Stimulated activated CD8-positive, alpha-beta memory T cell treated with anti-CD3 and anti-CD28 coated beads, Interleukin-4, amount 100 ng/mL, for 1 hour (primary cell): ENCODE measurements at places on chromosomes 4 and X.

- DNase-seq = no peak
Observed at GRCh38 chr4:44983083-44983482, 256.7 kb upstream of the GNPDA2 start.

- DNase-seq = no peak
Observed at GRCh38 chrX:50606300-50606950, 135.8 kb upstream of the DGKK start.

- DNase-seq = no peak
Observed at GRCh38 chr4:4989083-4989622, 30.1 kb downstream of the CYTL1 start.

DNA sequence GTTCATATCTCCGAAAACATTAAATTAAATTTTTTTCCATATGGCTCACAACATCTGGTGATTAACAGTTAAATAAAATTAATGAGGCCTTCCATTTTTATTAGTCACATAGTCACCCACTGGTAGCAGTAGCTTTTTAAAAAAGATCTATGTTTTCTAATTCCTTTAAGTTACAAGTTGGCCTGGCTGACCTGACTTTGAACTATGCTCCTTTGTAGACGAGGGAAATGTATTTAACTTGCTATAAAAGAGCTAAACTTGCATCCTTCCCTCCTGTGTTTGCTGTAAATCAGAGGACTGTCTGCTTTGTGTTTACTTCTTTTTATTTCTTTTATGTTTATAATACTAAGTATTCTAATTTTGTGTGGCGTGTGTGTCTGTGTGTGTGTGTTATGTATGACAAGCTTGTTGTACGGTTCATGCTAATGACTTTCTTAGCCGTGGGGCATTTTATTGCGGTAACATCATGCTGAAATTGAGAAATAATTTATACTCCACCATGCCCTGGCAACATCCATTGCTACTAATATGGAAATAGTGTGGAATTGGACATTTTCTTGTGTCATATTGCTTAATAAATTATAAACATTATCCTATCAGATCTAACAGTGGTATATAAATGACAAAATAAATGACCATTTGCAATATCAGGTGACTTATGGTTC lies 241.7 kb downstream of the SNCA start:
- DNase-seq = no peak

DNA sequence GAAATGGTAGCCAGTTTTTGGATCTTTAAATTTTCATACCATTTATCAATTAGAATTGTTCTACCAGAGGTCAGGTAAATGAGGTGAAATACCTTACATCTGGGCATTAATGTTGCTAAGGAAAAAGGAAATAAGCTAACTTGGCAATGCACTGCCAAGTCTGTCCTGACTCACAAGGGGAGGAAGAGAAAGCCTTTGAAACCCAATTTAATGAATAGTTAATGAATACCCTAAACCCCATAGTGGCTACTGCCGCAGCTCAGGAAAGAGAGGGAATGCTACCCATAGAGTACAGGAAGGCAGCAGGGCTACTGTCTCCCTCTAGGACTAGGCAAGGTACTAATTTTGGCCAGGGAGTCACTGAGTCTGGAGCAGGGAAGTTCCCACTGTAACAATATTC lies 16.8 kb upstream of the DHX15 start:
- DNase-seq = no peak

DNA sequence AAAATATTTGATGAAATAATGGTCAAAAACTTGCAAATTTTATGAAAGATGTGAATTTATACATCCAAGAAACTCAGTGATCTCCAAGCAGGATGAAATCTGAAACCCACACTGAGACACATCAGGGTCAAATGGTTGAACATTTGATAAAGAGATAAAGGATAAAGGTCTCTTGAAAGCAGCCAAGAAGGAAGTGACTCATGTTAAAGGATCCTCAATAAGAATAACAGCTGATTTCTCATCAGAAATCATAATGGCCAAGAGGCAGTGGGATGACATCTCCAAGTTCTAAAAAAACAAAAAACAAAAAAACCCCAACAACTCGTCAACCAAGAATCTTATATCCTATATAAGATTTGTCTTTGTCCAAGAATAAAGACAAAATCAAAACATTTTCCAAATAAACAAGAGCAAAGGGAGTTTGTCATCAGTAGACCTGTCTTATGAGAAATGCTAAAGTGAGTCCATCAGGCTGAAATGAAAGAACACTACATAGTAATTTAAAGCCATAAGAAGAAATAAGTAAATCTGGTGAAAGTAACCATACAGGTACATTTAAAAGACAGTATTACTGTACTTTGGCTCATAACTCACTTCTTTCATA lies 121.7 kb downstream of the PDS5A start:
- no peak for DNase-seq

DNA sequence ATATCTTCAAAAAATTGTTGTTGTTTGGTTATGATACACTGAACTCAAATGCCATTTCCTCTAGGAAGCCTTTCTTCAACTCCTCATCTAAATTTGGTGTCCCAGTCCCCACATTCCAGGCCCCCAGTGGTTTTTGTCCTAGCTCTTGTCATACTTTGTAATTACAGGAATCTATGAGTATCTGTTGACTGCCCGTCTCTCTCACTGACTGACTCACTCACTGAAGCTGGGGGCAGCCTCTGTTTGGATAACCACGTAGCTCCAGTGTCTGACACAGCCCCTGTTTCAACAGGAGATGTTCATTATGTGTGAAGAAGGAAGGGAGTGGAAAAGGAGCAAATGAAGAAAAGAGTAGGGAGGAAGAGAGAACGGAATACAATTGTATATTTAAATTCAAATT lies 284.1 kb upstream of the TENM3 start:
- DNase-seq = no peak

GRCh38 chr4:118936406-118936805 lies 47.8 kb downstream of the SYNPO2 start:
- no peak for DNase-seq

GRCh38 chr4:152488246-152488645 lies 47.6 kb downstream of the FBXW7 start:
- no peak for DNase-seq

GRCh38 chr4:121096629-121097028 lies 24.3 kb upstream of the NDNF start:
- DNase-seq = no peak

DNA sequence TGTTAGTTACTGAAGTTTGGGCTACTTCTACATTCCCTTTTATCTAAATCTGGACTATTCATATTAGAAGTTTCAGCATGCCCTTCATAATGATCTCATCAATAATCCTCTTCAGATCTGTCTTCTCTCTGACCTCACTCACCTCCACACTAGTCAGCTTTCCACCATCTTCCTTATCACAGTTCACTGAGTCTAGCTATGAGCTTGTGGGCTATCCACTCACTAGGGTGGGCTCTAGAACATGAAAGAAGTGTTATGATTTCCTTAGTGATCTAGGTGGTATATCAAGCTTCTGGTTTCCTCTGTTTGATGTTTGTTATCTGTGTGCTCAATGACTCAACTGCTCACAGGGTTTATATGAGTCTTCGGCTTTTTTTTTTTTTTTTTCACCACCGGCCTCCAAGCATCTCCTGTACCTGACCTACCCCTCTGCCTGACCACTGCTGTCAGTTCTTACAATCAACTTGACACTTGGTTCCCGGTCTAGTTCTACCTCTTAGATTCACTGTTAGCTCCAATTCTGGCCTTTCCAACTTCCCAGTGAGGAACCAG lies 103.1 kb downstream of the PAPSS1 start:
- no peak for DNase-seq

GRCh38 chr4:98260047-98260578 lies 1.1 kb upstream of the RAP1GDS1 start:
- peak; percentile 3 for DNase-seq

GRCh38 chr4:55173580-55173979 lies 48.2 kb upstream of the KDR start:
- no peak for DNase-seq

- no peak for DNase-seq
Observed at GRCh38 chr4:1043162-1043561, 31.7 kb downstream of the FGFRL1 start.

- DNase-seq = no peak
Observed at GRCh38 chr4:143455211-143455610, 58.3 kb upstream of the SMARCA5 start.

DNA sequence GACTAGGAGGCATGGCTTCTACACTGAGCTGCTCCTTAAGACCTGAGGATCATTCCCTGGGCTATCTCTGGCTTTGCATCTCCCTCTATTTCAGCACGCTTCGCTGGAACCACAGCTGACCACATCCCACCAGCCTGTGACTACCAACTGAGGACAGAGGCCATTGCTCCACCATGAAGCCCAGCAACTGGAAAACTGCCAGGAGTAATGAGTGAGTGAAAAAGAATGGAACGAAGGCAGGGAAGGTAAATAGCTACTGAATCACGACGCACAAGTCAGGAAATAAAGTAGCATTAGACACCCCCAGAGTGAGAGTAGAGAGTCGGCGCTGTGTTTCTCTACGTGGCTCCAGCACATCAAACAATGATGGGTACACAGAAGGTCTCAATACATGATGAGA lies 314.7 kb downstream of the LDB2 start:
- no peak for DNase-seq

DNA sequence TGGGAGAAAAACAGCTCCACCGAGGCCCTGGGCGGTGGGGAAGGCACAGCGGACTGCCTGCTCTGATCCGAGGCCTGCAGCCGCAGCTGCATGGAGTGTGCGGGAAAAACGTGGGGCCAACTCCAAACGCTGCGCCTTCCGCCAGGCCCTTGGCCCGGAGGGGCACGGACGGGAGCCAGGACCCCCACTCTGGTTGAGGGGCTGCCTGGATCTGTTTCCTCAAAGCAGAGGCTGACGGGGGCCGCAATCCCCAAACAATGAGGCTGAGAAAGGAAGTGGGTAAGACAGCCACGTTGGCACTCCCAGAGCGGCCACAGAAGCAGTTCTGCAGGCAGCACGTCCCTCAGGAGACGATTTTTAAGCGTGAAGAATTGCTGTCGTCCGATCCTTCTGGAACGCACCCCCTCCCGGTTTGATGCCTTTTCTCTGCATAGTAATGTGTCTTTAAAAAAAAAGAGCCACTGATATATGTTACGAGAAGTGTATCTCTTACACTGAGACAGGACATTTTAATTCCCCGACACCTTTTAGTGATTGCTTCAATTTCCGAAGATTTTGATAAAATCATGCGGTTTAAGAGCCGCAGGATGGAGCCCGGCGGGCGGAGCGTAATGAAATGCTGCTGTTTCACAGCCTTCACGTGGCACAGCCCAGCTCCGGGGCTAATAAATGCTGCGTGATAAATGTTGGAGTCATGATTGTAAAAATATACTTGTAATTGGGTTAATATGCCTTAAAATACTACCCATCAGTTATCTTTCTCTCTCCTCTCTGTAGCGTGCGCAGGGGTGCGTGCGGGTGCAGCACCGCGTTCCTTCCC lies 85.7 kb downstream of the FAM53A start:
- DNase-seq = no peak

DNA sequence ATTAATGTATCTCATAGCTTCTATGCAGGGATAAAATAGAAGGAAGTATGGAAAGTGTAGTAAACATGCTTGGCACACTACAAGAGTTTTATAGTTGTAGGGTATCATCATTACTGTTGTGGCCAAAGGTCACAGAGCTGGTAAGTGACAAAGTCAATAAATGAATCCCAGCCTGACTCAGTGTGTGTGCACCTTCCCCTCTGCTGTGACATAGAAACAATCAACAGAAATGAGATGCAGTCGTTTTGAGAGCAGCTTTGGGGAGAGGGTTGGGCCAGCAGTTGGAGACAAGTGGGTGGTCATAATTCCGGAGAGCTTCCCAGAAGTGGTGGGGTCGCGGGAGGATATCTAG lies 82.4 kb upstream of the RBPJ start:
- DNase-seq = no peak

DNA sequence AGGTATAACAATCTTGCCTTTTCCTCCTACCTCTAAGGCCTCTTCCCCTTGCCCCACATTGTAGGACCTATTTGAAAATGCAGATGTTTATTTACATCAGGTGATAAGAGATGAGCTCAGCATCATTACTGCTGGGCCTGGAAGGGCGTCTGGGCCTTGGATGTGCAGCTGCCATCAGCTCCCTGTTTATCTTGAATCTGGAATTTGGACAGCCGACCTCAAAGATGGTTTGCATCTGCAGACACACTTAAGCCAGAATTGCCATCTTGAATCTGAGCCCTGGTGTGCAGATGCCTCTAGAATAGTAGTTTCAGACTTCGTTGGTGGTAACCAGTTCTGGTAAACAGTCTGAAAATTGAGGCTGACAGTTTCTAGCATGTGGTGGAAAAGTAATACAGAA lies 59.0 kb downstream of the FAM193A start:
- DNase-seq = no peak

DNA sequence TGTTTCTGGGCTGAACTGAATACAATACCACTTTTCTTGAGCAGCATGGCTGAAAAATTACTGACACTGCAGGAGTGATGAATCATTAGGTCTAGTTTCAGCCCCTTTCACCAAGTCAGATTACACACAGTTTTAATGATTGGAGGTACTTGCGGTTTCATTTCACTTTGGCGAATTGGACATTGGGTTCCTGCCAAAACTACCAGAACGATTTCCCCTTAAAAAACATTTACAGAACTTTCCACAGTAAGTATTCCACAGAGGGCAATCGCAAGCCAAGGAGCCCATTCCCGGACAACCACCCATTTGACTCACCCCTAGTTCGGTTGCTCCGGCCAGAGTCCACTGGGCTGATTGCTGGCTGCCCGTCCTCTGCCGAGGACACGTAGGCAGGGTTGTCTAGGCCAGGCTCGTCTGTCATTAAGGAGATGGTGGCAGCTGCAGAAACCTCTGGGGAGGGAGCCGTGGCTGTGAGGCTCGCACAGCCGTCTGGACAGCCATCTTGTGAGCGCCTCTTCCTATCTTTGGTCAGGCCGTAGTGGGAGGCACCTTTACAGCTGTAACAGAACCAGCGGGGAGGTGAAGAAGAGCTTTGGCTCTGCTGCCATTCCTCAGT lies 83.5 kb downstream of the LNX1 start:
- DNase-seq = no peak

DNA sequence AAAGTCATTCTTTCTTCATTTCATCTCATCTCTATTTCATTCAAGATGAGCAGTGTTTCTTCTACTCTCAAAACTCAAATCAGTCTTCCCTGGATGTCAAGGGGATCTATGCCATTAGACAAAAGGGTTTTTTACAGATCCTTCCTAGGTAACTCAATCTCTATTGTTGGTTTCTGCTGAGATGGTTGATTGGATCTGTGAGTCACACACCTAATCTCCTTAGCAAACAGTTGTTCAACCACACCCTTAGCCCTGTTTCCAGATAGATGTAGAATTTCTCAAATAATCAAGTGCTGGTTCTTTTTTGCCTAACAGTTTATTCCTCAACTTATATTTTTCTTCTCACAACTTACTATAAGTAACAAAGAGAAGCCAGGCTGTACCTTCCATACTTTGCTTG lies 200.5 kb downstream of the KDR start:
- DNase-seq = no peak

GRCh38 chr4:70747874-70748273 lies 26.1 kb downstream of the RUFY3 start:
- no peak for DNase-seq

DNA sequence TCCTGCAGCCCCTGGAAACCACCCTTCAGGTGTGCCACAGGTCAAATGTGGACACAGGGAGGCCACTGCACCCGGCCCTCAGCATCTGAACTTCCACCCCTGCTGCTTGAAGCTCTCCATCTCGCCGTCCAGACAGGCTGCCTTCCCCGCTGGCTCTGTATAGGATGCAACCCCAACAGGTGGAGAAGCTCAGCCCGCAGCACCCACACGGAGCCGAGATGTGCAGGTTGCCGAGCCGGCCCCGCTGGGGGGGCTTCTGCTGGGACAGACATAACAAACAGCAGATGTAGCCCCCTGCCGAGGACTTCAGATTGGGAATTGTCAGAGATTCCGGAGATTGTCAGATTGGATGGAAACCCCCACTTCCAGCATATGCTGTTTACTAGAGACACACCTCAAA lies 20.5 kb downstream of the TMEM187 start:
- DNase-seq = no peak
